Ovary (tissue), 10 donors: ENCODE measurements at places on chromosomes 1 and 21. TPM values are rescaled to one million over a fixed set of nuclear protein-coding genes. Genes with fewer than 3 reads are reported as not detected.

LYPD8 gene
- not detected for total RNA-seq

F13B gene
- total RNA-seq = not detected

OLIG2 gene
- not detected for total RNA-seq

SH2D1B gene
- not detected for total RNA-seq

RPTN gene
- not detected for total RNA-seq

TRNP1 gene
- 5.1 TPM for total RNA-seq

RNU1-2 gene
- total RNA-seq = 4,661 TPM

SYTL1 gene
- total RNA-seq = 2.6 TPM

ARHGEF10L gene
- 7.6 TPM for total RNA-seq

KRTAP20-3 gene
- total RNA-seq = not detected
